ENCODE measurements at places on chromosomes 11 and 22.

- peak; percentile 61 for DNase-seq
Observed at GRCh38 chr11:122656631-122657101, 1.1 kb downstream of the UBASH3B start.

- DNase-seq = no peak
Observed at GRCh38 chr22:28507896-28508295, 171.7 kb downstream of the TTC28 start.

DNA sequence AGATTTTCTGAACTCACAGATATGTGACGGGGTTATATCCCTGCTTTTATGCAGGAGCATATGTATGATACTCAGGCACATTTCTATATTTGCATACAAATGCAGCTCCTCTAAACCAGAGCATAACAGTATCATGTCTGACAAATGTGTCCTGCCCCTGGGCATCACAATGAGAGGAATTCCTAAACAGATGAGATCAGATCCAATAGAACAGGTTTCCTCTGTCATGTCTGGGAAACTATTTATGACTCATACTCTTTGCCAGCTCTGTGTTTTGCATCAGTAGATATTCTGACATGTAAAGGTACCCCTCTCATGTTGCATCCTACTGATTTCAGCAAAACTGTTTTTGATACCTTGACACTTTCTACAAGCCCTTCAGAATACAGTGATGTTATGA, 29.4 kb downstream of the SYT9 start:
- peak; percentile 29 for DNase-seq

GRCh38 chr11:131253142-131253655, 117.2 kb upstream of the NTM start:
- DNase-seq = no peak

DNA sequence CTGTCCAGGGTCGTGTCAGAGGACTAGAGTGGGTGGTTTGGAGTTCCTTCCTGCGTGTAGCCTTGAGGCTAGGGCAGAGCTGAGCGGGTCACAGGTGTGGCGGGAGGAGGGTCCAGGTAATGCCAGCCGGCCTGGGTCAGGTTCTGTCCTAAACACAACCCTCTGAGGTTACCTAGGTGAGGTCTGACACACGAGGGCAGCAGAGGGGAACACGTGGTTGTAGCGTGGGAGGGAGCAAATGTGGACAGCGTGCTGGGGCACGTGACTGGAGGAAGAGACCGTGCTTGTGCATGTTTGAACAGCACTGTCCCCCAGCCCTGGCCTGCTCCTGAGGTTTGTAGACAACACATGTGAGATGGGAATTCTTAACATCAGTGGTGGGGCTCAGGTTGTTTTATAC, 13.1 kb downstream of the MOV10L1 start:
- DNase-seq = no peak

DNA sequence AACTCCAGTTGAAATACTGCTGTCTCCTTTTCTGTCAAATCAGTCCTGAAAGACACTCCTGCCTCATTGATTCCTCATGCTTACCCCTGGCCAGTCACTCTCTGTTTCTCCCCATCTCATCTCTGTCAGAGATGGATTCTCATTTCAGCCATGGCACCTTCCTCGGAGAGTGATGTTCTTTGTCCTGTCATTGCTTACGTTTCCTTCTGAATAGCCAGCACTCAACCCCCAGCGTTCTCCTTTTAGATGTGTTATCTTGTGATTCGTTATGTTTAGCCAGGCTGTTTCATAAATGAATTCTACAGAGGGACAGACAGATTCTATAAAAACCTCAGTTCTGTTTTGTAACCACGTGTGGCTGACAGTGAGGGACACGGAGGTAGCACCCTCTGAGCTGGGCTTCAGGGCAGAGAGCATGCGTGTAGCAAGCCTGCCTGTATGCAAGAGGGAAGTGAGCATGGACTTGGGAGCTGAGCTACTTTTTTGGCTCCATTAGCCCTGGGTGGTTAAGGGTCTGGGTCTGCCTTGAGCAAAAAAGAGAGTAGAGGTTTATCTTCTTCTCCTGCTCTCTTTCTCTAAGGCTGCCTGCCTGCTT, 354.6 kb downstream of the DDX10 start:
- DNase-seq = no peak

DNA sequence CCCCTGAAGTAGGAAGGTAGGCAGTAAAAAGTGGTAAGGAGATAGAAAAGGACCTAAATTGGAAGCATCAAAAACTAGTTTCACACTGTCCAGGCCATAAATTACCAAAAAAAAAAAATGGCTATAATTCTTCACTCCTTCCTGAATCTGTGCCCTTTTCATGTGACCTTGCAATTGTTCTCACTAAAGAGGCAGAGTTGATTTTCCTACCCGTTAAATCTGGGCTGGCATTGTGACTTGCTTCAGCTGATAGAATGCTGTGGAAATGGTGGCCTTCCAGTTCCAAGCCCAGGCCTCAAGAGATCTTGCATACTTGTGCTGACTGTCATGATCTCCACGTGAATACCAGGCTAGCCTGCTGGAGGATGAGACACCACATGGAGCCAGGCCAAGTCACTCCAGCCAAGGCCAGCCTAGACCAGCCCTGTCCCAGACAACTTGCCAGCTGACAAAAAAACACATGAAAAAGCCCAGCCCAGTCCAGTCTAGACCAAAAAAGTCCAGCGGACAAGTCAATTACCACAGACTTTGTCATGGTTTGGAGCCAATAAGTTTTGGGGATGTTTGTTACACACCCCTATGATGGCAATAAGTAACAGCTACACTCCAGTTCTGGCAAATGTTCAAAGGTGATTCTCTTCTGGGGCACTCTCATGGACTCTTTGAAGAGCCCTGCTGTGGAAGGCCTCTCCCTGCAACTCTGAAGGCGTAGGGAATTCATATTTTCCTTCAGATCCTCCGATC, 51.4 kb upstream of the NUP50 start:
- DNase-seq = no peak

GRCh38 chr11:16460508-16460907, 104.2 kb upstream of the SOX6 start:
- DNase-seq = no peak
